ENCODE measurements at places on chromosomes 16 and 17.
A peak's percentile ranks its signal among the peaks of the same experiment; 100 is the strongest.

DNA sequence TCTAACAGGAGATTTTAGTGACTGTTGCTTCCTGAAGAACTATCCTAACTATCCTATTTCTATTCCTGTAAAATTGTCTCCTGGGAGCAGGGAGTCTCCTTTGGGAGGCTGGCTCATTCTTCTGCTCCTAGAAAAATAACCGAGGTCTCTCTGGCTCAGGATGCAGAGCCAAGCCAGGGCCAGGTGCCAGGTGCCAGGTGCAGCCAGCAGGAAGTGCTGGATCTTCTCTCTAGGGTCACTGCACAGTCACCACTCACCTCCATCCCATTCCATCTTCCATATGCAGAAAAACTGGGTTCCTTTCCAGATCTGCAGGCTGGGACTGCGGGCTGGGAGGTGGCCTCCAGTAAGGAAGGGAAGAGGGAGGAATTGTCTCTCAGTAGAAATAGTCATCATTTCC is 3.8 kb upstream of the TMC7 start:
- no peak for DNase-seq

- no peak for DNase-seq
Measured at GRCh38 chr17:72063756-72064450, 56.9 kb upstream of the SOX9 start.

- DNase-seq, result no peak
Measured at GRCh38 chr16:84178146-84178765, 8.6 kb downstream of the TAF1C start.

DNA sequence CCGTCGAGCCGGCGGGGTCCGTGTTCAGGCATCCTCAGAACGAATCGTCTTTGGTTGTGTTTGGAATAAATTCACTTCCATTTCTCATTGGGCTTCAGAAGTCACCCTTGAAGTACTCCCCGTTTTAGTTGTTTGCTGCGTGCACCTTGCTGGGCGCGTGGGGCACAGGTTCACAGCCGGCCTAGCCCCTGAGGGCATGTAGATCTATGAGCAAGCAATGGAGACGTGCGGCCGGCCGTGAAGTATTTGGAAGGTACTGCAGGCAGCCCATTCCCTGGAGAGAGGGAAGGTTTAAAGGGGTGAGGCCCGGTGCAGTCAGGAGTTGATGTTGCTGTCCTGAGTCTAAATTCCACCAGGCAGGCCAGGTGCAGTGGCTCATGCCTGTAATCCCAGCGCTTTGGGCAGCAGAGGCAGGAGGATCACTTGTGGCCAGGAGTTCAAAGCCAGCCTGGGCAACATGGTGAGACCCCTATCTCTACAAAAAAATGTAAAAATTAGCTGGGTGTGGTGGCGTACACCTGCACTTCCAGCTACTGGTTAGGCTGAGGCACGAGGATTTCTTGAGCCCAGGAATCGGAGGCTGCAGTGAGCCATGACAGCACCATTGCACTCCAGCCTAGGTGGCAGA is 714 bp downstream of the ACSF3 start:
- no peak for DNase-seq

DNA sequence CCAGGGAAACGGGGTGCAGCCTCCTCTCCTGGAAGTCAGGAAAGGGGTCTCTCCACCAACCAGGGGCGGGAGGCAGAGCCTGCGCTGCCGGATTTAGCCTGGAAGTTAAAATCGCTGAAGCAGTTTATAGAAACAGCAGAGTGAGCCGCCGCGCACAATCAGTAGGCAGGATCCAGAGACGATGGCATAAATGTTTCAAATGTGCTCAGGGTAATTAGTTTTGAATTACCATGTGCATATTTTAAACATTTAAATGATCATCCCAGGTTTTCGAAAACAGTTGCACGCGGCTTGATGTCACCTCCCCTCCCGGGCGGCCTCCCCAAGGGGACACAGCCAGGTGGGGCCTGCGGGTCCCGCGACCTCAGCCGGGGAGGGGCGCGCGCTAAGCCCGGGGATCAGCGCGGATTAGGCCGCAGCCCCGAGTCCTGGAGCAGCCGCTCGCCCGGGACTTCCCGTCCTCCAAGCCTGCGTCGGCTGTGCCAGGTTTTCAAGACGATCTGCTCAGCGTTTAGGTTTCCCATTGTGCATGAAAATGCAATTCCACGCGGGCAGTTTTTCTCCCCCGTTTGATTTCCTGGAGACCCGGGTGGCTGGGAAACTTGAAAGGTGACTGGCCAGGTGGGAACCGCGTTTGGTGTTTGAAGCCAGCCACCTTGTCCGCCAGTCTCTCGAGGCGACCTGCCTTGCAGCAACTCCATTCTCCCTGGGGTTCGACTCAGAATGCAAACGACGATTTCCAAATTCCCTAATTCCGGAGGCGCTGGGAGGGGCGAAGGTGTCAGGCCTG is 78.3 kb downstream of the RPA1 start:
- DNase-seq, result no peak

- DNase-seq, result peak; percentile 83
Measured at GRCh38 chr16:88784074-88784855, 755 bp downstream of the PIEZO1 start.

DNA sequence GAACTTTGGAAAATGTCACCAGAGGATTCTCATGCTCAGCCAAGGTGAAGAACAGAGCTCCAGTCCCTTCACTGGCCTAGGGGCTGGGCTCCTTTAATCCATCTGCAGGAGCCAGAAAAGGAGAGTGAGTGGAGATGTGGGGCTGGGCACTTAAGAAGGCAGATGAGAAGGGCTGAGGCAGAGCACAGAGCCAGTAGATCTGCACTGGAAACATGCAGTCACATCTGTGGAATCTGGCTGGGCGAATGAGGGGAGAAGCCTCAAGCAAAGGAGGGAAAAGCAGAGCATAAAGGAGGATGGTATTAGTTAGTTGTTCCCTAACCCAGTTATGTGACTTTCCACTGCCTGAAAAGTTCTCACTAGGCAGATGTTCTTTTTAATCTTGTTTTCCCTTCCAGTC is 50.4 kb upstream of the BCAR1 start:
- no peak for DNase-seq

- DNase-seq, result no peak
Measured at GRCh38 chr17:39118674-39119419, 32.6 kb downstream of the PLXDC1 start.

DNA sequence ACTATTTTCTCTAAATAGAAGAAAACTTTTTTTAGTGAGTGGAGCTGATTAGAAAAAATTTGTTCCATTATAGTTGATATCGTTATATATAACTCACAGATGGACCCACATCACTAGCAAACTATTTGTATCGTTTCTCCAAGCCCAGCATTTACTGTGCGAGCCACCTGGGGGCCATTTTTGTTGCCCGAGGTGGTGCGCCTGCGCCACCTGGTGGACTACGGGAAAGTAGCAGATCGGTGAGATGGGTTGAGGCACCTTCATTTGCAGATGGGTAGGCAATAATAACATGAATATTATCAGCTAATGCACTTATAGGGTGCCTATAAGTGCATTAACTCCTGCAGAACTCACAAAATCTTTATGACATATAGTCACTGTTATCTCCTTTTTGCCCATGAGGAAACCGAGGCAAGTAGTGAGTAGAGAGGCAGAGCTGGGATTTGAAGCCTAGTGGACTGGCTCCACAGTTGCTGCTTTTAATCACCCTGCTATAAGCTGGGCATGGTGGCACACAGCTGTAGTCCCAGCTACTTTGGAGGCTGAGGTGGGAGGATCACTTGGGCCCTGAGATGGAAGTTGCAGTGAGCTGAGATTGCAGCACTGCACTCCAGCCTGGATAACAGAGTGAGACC is 23.2 kb upstream of the NTN1 start:
- no peak for DNase-seq

- no peak for DNase-seq
Measured at GRCh38 chr17:55391244-55391757, 30.3 kb downstream of the MMD start.

GRCh38 chr16:54792811-54793210 is 137.9 kb upstream of the IRX5 start:
- no peak for DNase-seq
